ENCODE measurements at places on chromosomes 6 and 20. TPM values are rescaled to one million over a fixed set of nuclear protein-coding genes. Genes with fewer than 3 reads are reported as not detected.

Gene ENPP5
- 0.48 TPM for total RNA-seq

Gene HTR1E
- not detected for total RNA-seq

Gene USP49
- 5.2 TPM for total RNA-seq

Gene OPRL1
- 0.38 TPM for total RNA-seq

Gene PPIL1
- total RNA-seq, result 66.6 TPM

Gene SSTR4
- not detected for total RNA-seq

Gene CNKSR3
- total RNA-seq, result 0.50 TPM

Gene TOX2
- 0.39 TPM for total RNA-seq

Gene GSTA3
- not detected for total RNA-seq

Gene NRSN1
- not detected for total RNA-seq

Gene KIF25
- total RNA-seq, result not detected

Gene ID4
- not detected for total RNA-seq

Gene NMBR
- not detected for total RNA-seq

Gene ADAM33
- total RNA-seq, result not detected

Gene TEAD3
- 0.53 TPM for total RNA-seq

Gene MYLK4
- total RNA-seq, result 0.24 TPM

Gene MAP1LC3A
- total RNA-seq, result 1.5 TPM

Gene STMN3
- total RNA-seq, result 21.0 TPM

Gene CALHM6
- total RNA-seq, result 2.2 TPM

Gene TFAP2C
- not detected for total RNA-seq

Gene PPP1R3G
- total RNA-seq, result not detected

Gene HS3ST5
- not detected for total RNA-seq

Gene KIF6
- total RNA-seq, result 0.22 TPM

Gene OVOL2
- total RNA-seq, result not detected

Gene ESR1
- total RNA-seq, result 0.15 TPM

Gene SEMG1
- not detected for total RNA-seq

Gene PLN
- not detected for total RNA-seq

Gene IRF4
- total RNA-seq, result 703 TPM

Gene SIGLEC1
- 0.18 TPM for total RNA-seq

Gene MAPK14
- total RNA-seq, result 48.4 TPM

Gene TSPO2
- not detected for total RNA-seq

Gene RAB23
- total RNA-seq, result 4.7 TPM

Gene IL17A
- total RNA-seq, result 0.51 TPM

Gene SLC17A2
- not detected for total RNA-seq

Gene CAP2
- not detected for total RNA-seq
